A673 (cell line): ENCODE measurements at places on chromosomes 2 and 18. TPM values are rescaled to one million over a fixed set of nuclear protein-coding genes. Genes with fewer than 3 reads are reported as not detected.

DNAH7 gene
- total RNA-seq = 0.95 and 1.9 TPM in 2 replicates

CAPN14 gene
- total RNA-seq = 0.13 and 0.35 TPM in 2 replicates

MITD1 gene
- 22.3 and 25.3 TPM in 2 replicates for total RNA-seq

PJVK gene
- total RNA-seq = 1.9 and 2.3 TPM in 2 replicates

LINC00305 gene
- not detected in 2 replicates for total RNA-seq

DNA sequence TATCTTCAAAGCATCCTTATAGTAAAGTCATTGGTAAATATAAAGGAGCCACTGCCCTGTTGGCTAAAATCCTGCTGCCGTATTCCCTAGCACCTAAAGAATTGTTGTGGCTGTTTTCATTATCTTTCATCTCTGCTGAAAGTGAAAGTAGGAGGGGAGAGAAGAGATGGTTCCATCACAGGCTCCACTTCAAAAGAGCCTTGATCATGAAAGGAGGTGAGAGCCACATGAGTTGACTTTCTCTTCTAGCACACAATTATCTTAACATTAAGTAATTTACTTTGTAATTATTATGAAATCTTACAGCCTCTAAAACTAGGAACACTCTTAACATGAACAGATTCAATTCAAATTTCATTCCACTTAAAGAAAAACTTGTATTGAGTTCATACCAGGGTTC lies 1050.9 kb upstream of the LRRTM1 start:
- no peaks in the 10 kb centered on the region for H3K36me3 ChIP-seq
- no peak for DNase-seq
- H3K27ac ChIP-seq = no peak overlapping the region

DNA sequence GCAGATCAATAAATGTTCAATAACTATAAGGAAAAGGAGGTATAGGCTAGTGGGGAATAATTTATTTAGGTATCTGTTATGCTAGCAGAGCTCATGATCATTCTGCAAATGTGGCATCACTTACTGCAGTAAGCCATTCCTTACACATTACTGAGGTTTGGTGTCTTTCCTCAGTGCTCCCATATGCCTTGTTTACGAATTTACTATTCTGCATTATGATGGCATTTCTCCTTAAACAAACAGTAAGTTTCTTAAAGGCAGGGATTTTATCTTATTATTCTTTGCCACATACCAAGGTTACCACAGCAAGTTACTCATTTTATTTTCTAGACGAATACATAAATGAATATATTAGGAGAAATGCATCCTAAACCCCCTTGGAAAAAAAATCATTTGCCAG lies 88.4 kb downstream of the DSEL start:
- H3K4me1 ChIP-seq = no peaks in the 10 kb centered on the region
- no peaks in the 10 kb centered on the region for H3K36me3 ChIP-seq
- H3K4me3 ChIP-seq = no peak overlapping the region
- DNase-seq = no peak
- no peak overlapping the region for H3K27ac ChIP-seq

DNA sequence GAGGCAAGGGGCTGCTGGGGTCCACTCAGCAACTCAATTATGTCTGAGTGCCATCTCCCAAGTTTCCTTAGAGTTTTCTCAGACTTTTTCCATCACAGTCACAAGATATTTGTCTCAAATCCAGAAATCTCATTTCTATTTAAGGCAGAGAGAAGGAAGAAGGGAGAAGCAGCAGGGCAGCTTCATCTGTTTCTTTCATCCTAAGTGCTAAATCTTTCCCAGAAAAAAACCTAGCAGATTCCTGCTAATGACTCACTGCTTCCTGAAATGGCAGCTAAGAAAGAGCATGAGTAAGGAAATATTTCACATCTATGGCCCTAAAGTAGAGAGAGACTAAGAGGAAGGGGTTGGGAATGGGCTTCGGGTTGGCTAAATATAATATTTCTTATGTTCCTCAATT lies 88.0 kb downstream of the KYNU start:
- H3K4me3 ChIP-seq = no peak overlapping the region
- H3K27ac ChIP-seq = no peak overlapping the region
- no peaks in the 10 kb centered on the region for H3K27me3 ChIP-seq

DNA sequence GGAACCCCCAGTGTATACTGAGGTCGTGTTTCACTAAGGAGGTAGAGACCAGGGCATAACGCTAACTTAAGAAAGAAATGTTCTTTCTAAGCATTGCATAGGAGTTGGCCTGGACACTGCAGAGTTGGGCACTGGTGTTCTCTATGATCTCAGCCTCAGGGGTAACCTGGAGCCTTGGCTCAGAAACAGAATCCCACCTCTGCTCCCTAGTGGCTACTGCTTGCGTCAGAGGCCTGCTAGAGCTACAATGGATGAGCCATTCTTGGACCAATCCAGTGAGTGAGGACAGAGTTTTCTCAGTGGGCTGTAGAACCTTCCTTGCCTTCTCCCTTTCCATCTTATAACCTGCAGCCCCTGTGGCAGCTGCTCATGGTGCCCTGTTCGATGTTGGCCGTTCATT lies 324.4 kb upstream of the CELF4 start:
- no peak overlapping the region for H3K4me3 ChIP-seq
- no peaks in the 10 kb centered on the region for H3K36me3 ChIP-seq
- H3K27ac ChIP-seq = no peak overlapping the region
- H3K4me1 ChIP-seq = no peaks in the 10 kb centered on the region
- no peak for DNase-seq

GRCh38 chr2:176158186-176158591 lies 1.1 kb downstream of the HOXD3 start:
- H3K36me3 ChIP-seq = peaks cover 38% of the 10 kb centered on the region
- H3K27me3 ChIP-seq = no peaks in the 10 kb centered on the region
- peak overlapping the region; percentile 85 for H3K27ac ChIP-seq
- peaks cover 28% of the 10 kb centered on the region for H3K4me1 ChIP-seq

DNA sequence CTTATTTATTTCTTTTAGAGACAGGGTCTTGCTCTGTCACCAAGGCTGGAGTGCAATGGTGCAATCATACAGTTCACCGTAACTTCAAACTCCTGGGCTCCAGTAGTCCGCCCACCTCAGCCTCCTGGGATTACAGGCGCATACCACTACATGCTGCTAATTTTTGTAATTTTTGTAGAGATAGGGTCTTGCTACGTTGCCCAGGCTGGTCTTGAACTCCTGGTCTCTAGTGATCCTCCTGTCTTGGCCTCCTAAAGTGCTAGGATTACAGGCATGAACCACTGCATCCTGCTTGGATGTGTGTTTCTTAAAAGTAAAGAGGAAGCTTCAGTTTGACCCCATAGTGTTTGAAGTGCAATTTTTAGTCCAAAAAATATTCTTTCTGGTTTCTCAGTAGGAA lies 105.0 kb upstream of the KIF5C start:
- no peaks in the 10 kb centered on the region for H3K4me1 ChIP-seq

DNA sequence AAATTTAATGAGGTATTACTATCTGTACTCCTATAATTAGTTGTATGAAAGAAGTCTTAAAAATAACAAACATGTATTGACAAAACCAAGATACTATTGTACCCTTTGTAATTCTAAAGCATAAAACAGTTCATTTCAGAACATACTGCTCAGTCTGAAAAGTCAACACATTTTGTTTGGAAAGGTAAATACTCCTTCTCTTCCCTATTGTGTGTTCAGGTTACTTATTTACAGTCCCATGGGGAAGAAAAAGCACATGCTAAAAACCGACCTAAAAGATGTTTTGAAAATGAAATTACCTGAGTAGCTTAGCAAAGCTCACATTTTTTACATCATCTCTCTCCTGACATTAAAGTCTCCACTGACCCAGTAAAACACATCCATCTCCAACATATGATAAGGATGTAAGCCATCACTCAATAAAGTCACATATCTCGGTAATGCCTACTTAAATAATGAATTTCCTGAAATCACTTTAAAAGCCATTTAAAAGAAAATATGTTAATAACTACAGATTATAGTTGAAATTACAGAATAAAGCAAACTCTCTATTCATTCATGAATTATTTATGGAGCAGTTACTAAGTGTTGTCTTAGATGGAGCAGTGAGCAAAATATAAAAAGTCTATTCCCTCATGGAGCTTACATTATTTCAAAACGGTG lies 75.6 kb upstream of the FZD5 start:
- no peaks in the 10 kb centered on the region for H3K4me1 ChIP-seq
- H3K27me3 ChIP-seq = no peaks in the 10 kb centered on the region
- no peak overlapping the region for H3K27ac ChIP-seq
- H3K36me3 ChIP-seq = no peaks in the 10 kb centered on the region

DNA sequence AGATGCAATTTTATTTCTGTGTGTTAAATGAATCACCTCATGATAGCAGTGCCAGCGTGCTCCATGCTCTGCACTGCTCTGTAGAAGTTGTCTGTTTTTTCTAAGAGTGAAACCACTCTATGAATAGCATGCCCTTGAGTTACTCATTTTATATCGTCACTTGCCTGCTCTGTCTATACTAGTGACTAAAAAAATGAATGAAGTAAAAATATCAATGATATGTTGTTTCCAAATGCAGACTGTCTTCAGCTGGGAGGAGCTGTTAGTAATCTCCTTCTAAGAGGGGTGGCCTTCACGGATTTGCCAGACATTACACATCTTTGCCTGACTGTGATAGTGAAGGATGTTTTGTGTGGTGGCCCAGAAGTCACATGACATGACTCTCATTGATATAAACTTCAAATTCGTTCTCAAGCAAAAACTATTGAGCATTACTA lies 852.1 kb downstream of the CNTNAP5 start:
- H3K4me3 ChIP-seq = no peak overlapping the region
- no peaks in the 10 kb centered on the region for H3K27me3 ChIP-seq
- no peaks in the 10 kb centered on the region for H3K4me1 ChIP-seq
- no peaks in the 10 kb centered on the region for H3K36me3 ChIP-seq
- no peak overlapping the region for H3K27ac ChIP-seq

DNA sequence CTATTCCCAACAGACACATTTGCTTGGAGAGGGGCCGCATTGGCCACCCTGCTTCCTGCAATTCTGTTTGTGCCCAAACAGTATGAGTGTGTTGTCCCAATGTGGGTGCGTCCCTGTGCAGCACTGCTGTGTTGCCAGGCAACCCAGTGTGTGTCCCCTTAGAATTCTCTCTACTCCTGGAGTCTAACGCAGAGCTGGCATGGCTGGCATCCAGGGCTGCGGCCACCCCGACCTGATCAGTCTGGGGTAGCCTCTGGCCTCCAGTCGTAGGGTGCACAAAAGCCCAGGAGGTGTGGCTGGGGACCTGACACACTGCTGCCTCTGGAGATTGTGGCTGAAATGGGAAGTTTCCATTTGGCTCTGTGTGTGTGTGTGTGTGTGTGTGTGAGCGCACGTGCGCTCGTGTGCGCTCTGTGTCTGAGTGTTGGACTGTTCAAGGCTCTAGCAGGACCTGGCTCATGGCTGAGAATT lies 48.0 kb downstream of the TEX44 start:
- H3K4me1 ChIP-seq = no peaks in the 10 kb centered on the region
- H3K36me3 ChIP-seq = no peaks in the 10 kb centered on the region
- no peak overlapping the region for H3K27ac ChIP-seq
- H3K4me3 ChIP-seq = no peak overlapping the region

DNA sequence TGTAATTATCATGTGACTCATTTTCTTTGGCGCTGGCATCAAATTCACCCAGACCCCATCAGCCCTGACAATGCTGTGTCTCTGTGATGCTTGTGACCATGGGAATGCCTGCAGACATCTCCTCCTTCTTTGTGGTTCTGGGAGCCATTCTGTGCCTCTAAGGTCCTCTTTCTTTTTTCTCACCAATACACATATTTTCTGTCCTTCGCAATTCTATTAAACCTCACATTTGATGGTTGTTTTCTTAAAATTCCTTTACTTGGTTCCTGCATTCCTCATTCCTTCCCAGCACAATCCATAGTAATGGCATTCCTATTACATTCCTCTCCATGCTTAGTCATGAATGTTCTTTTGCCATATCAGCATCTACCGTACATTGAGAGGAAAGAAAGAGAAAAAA lies 375.3 kb downstream of the PIK3C3 start:
- H3K27me3 ChIP-seq = no peaks in the 10 kb centered on the region
- H3K36me3 ChIP-seq = no peaks in the 10 kb centered on the region
- H3K4me3 ChIP-seq = no peak overlapping the region
- DNase-seq = peak; percentile 41
- H3K4me1 ChIP-seq = peaks cover 14% of the 10 kb centered on the region
- H3K27ac ChIP-seq = no peak overlapping the region

DNA sequence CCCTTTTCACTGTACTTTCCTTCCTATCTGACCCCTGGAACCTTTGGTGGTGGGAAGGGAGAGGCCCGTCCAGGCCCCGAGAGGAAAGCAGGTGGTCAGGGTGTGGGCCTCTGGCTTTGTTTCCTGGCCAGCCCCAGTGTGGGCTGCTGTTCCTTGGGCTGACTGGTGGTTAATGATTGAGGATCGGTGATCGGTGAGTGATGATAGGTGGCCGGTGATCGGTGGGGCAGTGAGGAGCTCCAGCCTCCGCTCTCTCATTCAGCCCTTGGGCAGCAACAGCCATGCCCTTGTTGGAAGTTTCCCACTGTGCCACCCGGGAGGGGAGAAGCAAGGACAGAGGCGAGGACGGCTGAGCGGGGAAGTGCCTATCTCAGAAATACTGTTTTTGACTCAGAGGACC lies 7.3 kb downstream of the ACKR3 start:
- H3K27ac ChIP-seq = no peak overlapping the region
- H3K4me3 ChIP-seq = no peak overlapping the region

DNA sequence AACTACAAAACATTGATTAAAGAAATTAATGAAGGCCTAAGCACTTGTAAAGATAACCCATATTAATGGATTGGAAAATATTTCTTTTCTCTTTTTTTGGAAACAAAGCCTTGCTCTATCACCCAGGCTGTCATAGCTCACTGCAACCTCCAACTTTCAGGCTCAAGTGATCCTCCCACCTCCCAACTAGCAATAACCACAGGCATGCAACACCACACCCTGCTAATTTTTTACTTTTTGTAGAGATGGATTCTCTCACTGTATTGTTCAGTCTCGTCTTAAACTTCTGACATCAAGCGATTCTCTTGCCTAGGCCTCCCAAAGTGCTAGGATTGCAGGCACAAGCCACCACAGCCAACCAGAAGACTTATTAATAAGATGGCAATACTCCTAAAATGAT lies 73.4 kb upstream of the NDUFV2 start:
- no peaks in the 10 kb centered on the region for H3K27me3 ChIP-seq
- H3K36me3 ChIP-seq = no peaks in the 10 kb centered on the region
- no peak overlapping the region for H3K27ac ChIP-seq
- no peak overlapping the region for H3K4me3 ChIP-seq
